ENCODE measurements at places on chromosomes 13 and 19. TPM values are rescaled to one million over a fixed set of nuclear protein-coding genes. Genes with fewer than 3 reads are reported as not detected.

PRPF31 gene
- total RNA-seq = 55.6 TPM

KLHL1 gene
- not detected for total RNA-seq

ATF5 gene
- total RNA-seq = 52.3 TPM

SMAD9 gene
- total RNA-seq = not detected

GRCh38 chr19:40257096-40257517 lies 28.0 kb downstream of the AKT2 start:
- H3K27ac ChIP-seq = no peak overlapping the region
- DNase-seq = no peak
- H3K27me3 ChIP-seq = no peaks in the 10 kb centered on the region
- H3K36me3 ChIP-seq = no peaks in the 10 kb centered on the region
- H3K4me3 ChIP-seq = no peak overlapping the region
- peaks cover 22% of the 10 kb centered on the region for H3K4me1 ChIP-seq

DNA sequence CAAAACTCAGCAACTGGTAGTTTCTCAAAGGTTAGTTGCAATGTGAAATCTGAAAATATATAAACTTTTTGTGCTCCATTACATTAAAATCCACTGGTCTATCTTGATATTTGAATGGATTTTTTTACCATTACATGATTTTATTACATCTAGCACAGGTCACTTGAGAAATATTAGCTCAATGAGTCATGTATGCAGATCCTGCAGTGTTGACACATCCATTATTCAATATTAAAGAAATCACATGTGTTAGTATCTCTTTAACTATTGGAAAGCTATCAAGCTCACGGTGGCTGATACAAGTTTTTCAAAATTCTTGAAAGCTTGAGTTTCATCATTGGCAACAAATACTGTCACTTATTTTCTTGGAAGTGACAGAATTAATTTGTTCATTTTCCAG lies 373.9 kb upstream of the TSHZ3 start:
- no peak for DNase-seq
- H3K36me3 ChIP-seq = no peaks in the 10 kb centered on the region
- H3K4me3 ChIP-seq = no peak overlapping the region

- H3K4me3 ChIP-seq = no peak overlapping the region
- H3K27ac ChIP-seq = no peak overlapping the region
- no peaks in the 10 kb centered on the region for H3K36me3 ChIP-seq
- H3K4me1 ChIP-seq = no peaks in the 10 kb centered on the region
- no peaks in the 10 kb centered on the region for H3K27me3 ChIP-seq
- DNase-seq = no peak
Observed at GRCh38 chr19:28247243-28247642, 965.7 kb downstream of the UQCRFS1 start.

DNA sequence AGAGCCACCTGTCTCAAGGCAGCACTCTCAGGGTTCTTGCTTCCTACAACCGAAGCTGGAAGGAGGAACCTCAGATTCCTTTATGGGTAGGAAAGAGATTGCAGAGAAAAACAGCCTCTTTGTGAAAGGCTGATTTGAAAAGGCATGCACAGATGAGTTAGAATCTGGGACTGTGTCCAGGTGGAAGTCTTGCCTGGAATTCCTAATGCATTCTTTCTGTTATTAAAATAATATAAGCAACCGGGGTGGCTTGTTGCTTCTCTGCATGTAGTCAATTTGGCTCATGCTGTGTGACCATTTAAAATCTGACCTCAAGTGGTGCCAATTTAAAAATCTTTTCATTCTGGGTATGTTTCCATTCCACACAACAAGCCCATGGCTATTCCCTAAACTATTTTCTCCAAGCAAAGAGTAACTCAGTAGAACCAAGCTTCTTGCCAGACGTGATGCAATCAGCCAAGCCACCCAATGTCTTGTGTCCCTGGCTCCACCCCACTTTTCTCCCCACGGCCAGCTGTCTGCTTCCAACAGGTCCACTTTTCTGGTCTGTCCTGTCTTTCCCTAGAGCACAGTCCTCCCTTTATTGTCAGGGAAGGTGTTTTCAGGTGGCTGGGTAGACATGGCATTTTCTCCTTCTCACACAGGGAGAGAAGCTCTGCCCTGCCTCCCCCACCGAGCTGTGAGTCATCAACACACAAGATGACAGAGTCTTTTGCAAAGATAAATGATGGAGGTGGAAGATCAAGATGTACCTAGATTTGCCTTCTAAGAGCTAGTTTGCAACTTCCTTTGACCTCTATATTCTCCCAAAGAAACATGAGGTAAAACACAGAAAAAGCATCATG lies 394.3 kb downstream of the FOXO1 start:
- H3K27ac ChIP-seq = peak overlapping the region; percentile 72
- no peaks in the 10 kb centered on the region for H3K36me3 ChIP-seq
- peak overlapping the region; percentile 53 for H3K4me3 ChIP-seq
- peaks cover 41% of the 10 kb centered on the region for H3K4me1 ChIP-seq
- H3K27me3 ChIP-seq = no peaks in the 10 kb centered on the region

- DNase-seq = no peak
- no peaks in the 10 kb centered on the region for H3K36me3 ChIP-seq
- peaks cover 31% of the 10 kb centered on the region for H3K4me1 ChIP-seq
- no peaks in the 10 kb centered on the region for H3K27me3 ChIP-seq
Observed at GRCh38 chr19:29854033-29854432, 42.2 kb downstream of the CCNE1 start.

- DNase-seq = no peak
- no peak overlapping the region for H3K4me3 ChIP-seq
- peaks cover 7% of the 10 kb centered on the region for H3K36me3 ChIP-seq
- no peak overlapping the region for H3K27ac ChIP-seq
- peaks cover 26% of the 10 kb centered on the region for H3K4me1 ChIP-seq
- peaks cover 23% of the 10 kb centered on the region for H3K27me3 ChIP-seq
Observed at GRCh38 chr13:44263751-44264620, 109.6 kb upstream of the SERP2 start.

GRCh38 chr19:2050349-2050990 lies 574 bp downstream of the MKNK2 start:
- DNase-seq = peak; percentile 40
- H3K4me3 ChIP-seq = peak overlapping the region; percentile 77
- no peaks in the 10 kb centered on the region for H3K27me3 ChIP-seq
- peaks cover 51% of the 10 kb centered on the region for H3K4me1 ChIP-seq

DNA sequence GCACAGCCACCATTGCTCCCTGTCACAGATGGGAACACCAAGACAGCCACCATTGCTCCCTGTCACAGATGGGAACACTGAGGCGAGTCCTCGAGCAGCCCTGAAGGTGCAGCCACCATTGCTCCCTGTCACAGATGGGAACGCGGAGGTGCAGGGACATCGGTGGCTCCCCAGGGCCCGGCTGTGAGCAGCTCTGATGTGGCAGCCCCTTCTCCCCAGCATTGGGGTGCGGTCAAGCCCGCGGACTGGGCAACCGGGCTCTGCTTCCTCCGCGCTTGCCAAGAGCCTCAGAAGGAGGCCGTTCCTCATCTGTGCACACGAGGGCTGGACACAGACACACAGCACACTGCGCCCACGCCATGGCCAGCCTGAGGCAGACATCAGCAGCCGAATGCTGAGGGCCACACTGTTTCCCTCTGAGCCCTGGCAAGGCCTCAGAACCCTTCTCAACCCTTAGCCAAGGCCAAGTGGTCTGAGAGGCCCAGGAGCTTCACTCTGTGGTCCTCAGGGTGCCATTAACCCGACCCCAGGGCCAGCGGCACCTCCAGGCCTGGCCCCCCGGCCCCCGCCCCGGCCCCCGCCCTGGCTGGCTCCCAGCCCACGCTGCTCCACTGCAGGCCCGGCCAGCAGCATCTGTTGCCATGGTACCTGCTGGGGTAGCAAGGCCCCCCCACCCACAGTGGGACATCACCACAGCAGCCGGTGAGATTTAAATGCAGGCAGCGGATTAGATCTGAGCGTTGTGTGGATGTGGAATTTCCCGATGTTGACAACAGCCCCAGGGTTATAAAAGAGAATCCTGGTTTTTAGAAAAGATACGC lies 18.4 kb downstream of the C2CD4C start:
- H3K4me1 ChIP-seq = peaks cover 20% of the 10 kb centered on the region
- H3K27me3 ChIP-seq = peaks cover 20% of the 10 kb centered on the region
- H3K27ac ChIP-seq = no peak overlapping the region
- no peak overlapping the region for H3K4me3 ChIP-seq
- H3K36me3 ChIP-seq = peaks cover 21% of the 10 kb centered on the region
- DNase-seq = no peak

- no peak for DNase-seq
- peaks cover 16% of the 10 kb centered on the region for H3K27me3 ChIP-seq
- H3K27ac ChIP-seq = no peak overlapping the region
- no peaks in the 10 kb centered on the region for H3K4me1 ChIP-seq
- H3K36me3 ChIP-seq = no peaks in the 10 kb centered on the region
Observed at GRCh38 chr13:102277286-102277685, 124.6 kb downstream of the FGF14 start.

- H3K4me1 ChIP-seq = peaks cover 47% of the 10 kb centered on the region
- peak; percentile 33 for DNase-seq
- peak overlapping the region; percentile 98 for H3K27ac ChIP-seq
- H3K36me3 ChIP-seq = peaks cover 12% of the 10 kb centered on the region
- H3K4me3 ChIP-seq = peak overlapping the region; percentile 95
Observed at GRCh38 chr13:95676105-95676761, 706 bp upstream of the DNAJC3 start.

DNA sequence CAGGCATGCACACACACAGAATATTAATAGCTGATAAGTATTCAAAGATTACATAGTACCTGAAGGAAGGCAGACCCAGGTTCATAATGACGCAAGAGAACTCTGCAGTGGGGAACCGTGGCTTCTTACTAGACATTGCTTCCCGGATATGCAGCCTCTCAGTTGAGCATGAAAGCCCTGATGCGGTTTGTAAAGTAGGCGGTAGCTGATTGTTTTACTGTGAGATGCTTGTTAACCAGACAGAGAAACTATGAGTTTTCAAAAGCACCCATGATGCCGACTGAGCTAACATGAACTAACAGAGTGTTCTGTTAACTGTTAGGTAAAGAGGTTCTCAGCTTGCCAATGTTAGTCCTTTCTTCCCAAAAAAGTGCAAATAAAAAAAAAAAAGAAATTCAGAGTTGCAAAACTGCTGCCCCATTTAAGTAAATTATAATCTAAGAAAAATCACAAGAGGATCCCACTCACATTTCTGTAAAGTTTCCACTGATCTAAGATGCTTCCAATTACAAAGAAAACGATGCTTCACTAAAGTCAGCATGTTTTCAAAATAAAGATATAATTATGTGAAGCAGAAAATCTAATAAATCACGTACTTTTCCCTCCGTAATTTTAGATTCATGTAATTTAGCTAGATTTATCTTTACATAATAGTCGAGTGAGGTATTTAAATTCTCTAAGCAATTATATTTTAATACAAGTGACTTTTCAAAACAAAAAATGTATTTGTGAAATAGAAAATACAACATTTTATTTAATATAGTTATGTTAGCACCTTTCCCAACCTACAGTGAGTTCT lies 2.2 kb downstream of the FLT1 start:
- H3K4me1 ChIP-seq = peaks cover 61% of the 10 kb centered on the region
- H3K27ac ChIP-seq = peak overlapping the region; percentile 94
- H3K27me3 ChIP-seq = peaks cover 25% of the 10 kb centered on the region
- DNase-seq = peak; percentile 63
- H3K36me3 ChIP-seq = peaks cover 10% of the 10 kb centered on the region

DNA sequence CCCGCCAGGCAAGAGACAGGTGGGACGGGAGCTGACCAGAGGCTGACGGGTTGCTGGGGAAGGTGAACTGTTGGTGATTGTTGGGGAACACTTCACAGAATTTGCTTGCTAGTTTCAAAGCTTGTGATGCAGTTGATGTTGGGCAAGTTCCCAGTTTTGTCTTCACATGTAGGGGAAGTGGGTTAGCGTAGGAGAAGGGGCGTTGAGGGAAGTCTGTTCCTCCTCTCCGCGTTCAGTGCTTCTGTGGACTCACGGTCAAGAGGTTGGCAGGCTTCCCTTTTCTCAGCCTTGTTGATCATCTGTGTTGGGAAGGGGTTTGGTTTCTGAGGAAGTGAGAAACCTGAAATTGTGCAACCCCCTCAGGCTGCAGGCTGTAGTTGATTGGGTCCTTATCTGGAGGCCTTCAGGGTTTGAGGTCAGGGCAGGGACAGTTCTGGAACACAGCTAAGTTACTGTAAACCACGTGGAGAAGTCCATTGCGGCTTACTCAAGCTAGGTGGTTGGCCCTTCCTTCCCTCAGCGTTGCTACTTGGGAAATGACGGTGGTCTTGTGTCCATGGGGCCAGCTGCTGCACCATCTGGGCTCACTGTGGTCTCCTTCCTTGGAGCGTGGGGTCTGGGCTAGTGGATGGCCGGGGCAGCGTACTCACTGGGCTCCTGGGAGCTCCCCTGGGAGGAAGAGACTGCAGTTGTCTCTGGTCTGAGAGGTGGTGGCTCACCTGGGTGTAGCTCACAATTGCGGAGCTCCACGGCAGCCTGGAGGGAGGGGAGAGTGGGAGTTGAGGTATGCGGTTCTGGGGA lies 7.5 kb downstream of the RPS9 start:
- no peaks in the 10 kb centered on the region for H3K27me3 ChIP-seq
- H3K4me1 ChIP-seq = peaks cover 95% of the 10 kb centered on the region
- H3K36me3 ChIP-seq = peaks cover 18% of the 10 kb centered on the region
- DNase-seq = peak; percentile 53
- peak overlapping the region; percentile 94 for H3K4me3 ChIP-seq

DNA sequence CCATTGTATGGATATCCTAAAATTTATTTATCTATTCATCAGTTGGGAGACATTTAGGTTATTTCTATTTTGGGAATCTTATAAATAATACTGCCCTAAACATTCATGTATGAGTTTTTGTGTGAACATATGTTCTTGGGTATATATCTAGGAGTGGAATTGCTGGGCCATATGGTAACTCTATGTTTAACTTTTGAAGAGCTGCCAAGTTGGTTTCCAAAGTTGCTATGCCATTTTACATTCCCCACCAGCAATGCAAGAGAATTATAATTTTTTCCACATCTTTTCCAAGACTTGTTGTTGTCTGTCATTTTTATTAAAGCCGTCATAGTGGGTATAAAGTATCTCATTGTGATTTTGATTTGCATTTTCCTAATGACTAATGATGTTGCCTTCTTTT lies 48.2 kb upstream of the CALM3 start:
- H3K4me1 ChIP-seq = no peaks in the 10 kb centered on the region
- H3K36me3 ChIP-seq = peaks cover 9% of the 10 kb centered on the region
- peaks cover 14% of the 10 kb centered on the region for H3K27me3 ChIP-seq

GRCh38 chr13:111262281-111262680 lies 58.2 kb upstream of the TEX29 start:
- peaks cover 24% of the 10 kb centered on the region for H3K36me3 ChIP-seq
- H3K4me3 ChIP-seq = no peak overlapping the region
- no peak overlapping the region for H3K27ac ChIP-seq

- peaks cover 5% of the 10 kb centered on the region for H3K36me3 ChIP-seq
- peak within 1 kb of the TSS; percentile 64 for H3K4me3 ChIP-seq
- peak; percentile 84 for DNase-seq
- peak within 1 kb of the TSS; percentile 55 for H3K27ac ChIP-seq
- peaks cover 13% of the 10 kb centered on the region for H3K27me3 ChIP-seq
- peaks cover 19% of the 10 kb centered on the region for H3K4me1 ChIP-seq
Observed at GRCh38 chr19:47573071-47574026, at the start of gene ZNF541. TSS of gene ZNF541 (minus strand) at chr19:47573148. CDS start at chr19:47555856, 17,292 bp downstream.
